Psoas muscle (tissue), 8 donors: ENCODE measurements at places on chromosomes 1 and 21. TPM values are rescaled to one million over a fixed set of nuclear protein-coding genes. Genes with fewer than 3 reads are reported as not detected.

DNA sequence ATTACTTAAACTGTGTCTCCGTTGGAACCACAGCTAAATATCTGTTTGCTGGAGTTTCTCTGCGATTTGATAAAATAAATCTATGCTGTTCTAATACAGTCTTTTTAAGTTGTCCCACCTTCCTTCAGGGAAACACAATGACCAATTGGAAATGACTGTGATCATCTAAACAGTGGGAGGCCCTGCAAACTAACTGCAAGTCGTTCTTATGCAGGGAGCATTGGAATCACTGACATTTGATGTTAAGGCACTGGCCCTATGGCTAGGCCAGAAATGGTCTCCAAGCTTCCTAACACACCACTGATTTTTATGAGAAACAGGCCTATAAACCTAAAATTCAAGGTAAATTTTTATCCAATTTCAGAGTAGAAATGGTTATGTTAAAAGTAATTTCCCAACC, 645.2 kb downstream of the LMO4 start:
- no peak for DNase-seq

GRCh38 chr1:235946571-235946981, 79.9 kb upstream of the LYST start:
- DNase-seq = no peak

GRCh38 chr1:178530037-178530402, 17.1 kb downstream of the TEX35 start:
- DNase-seq = no peak

DNA sequence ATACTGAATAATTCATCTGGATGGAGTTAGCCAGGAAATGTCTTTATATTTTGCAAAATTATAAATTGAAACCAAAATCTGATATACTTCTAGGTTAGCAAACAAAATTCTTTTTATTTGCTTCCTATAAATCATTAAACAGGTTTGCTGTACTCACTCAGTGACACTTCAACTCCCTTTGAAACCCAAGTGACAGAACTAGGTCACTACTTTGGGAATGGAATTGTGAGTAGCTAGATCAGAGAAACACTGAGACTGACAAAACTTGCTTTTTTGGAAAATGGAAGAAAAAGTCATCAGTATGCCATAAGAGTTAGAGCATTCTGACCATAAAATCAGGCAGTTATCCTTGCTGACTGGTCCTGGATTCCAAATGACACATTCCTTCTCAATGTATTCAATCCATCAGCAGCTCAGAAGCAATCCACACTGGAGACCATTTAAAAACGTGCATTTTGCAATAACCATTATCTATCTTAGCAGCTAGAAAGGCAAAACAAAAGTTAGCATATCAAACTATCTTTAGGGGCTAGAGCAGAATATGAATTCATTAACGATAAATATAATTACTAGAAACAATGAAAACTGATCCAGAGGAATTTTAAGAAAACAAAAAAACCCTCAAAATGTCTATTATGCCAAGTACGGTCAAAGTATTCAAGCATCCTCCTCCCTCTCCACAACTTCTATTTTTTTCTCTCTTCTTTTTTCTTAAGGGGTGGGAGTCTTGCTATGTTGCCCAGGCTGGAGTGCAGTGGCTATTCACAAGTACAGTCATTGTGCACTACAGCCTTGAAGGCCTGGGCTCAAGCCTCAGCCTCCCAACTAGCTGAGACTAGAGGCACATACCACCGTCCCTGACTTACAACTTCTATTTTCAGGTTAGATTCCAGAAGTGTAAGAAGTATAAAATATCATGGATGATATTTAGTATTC, 60.1 kb downstream of the HNRNPR start:
- DNase-seq = no peak

The OLIG2 gene
- polyA plus RNA-seq = 0.03 TPM

The HFM1 gene
- polyA plus RNA-seq = 0.08 TPM

- DNase-seq = no peak
Measured at GRCh38 chr1:161106431-161106830, 8.3 kb downstream of the KLHDC9 start.

- no peak for DNase-seq
Measured at GRCh38 chr21:17461582-17461981, 51.3 kb upstream of the CXADR start.

The MTARC1 gene
- polyA plus RNA-seq = 3.8 TPM

GRCh38 chr21:25421321-25422028, 185.8 kb downstream of the MRPL39 start:
- DNase-seq = no peak
